Activated T-cell treated with anti-CD3 and anti-CD28 coated beads, Interleukin-2, amount 50 U/mL, for 48 hours (primary cell): ENCODE measurements at places on chromosomes 1 and 21.

DNA sequence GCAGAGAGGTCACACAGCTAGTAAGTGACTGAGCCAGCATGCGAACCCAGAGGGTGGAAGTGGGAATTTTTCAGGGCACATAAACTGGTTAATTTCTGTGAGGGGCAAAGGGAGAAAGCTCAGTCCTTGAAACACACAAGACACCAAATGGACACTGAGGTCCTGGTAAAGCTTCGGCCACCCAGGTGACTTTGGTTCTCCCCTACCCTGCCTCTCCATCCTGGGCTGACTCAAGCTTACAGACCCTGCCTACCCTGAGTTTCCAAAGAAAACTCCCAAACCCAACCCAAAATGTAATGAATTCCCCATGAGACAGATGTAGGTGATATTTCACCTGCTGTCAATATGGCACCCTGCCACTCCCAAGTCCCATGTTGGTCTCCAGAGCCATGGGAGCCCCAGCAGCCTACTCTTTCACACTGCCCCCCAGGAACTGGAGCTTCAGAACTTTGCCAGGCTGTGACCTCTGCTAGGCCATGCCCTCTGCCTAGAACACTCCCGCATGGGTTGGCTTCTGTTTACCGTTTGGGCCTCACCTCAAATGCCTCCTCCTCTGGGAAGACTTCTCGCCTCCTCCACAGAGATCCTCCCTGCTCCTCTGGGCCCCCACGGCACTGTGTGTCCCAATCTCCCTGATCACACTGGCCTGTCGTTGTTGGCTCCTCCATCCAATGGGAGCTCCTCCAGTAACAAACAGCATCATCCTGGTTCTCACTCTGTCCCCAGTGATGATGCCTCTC is 3.7 kb upstream of the LRP8 start:
- peak; percentile 7 for DNase-seq

DNA sequence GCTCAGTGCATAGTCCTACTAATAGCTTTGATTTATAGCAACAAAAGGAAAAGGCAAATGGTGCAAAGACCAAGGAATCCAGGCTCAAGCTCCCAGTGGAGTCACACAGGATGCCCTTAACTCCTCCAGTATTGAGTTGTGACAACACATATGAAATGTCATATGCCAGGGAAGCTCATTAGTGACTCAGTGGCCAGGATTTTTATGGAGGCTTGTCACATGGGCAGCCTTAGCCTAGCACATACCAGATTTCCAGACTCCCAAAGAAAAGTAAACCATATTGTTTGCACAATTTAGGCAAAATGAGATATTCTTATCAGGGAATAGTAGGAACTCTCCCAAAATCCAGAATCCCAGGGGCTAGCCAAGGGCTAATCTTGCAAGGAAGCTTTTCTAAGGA is 129.2 kb downstream of the MAGI3 start:
- no peak for DNase-seq

GRCh38 chr1:16078925-16079656 is 5.6 kb upstream of the FAM131C start:
- peak; percentile 83 for DNase-seq

GRCh38 chr1:77407738-77408375 is 126.0 kb downstream of the AK5 start:
- DNase-seq: no peak

DNA sequence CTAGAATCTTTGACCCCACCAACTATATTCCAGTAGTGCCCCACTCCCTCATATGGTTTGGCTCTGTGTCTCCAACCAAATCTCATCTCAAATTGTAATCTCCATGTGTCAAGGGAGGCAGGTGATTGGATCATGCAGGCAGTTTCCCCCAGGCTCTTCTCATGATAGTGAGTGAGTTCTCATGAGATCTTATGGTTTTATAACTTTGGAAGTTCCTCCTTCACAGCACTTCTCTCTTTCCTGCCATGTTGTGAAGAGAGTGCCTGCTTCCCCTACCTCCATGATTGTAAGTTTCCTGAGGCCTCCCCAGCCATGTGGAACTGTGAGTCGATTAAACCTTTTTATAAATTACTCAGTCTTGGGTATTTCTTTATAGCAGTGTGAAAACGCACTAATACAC is 7.7 kb upstream of the SAMD13 start:
- DNase-seq: no peak

GRCh38 chr1:1157033-1157365 is 16.7 kb upstream of the TTLL10 start:
- DNase-seq: no peak

DNA sequence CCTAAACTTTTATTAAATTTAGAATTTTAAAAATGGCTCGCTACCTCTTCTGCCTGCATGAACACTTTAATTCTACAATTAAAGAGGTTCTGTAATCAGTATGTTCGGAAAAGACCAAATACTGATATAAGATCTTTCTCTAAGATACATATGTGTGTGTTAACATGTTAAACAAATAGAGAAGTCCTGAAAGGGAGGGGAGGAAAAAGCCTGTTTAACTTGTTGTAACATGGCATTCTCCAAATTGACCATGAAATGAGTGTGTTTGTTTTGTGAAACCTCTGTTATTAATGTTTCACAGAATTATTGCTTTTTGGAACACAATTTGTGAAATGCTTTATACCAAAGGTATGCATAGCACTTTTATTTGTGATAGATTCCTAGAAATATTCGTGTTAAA is 77.0 kb downstream of the MARK1 start:
- no peak for DNase-seq

DNA sequence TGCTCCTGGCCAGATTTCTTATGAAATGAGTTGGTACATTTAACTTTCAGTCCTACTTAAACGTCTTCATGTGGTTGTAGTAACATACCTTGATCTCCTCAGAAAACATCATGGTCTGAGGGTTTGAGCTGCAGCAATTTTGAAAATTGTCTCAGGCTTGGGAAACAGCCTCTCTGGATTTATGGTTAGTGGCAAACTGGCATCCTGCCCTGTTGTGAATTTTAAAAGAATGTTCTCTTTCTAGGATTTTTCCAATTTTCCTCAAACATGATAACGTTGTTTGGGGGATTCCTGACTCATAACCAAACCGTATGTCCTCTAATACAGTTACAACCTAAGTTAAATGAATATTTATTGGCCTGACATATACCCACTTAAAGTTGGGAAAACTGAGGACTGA is 624.4 kb downstream of the LMO4 start:
- no peak for DNase-seq

DNA sequence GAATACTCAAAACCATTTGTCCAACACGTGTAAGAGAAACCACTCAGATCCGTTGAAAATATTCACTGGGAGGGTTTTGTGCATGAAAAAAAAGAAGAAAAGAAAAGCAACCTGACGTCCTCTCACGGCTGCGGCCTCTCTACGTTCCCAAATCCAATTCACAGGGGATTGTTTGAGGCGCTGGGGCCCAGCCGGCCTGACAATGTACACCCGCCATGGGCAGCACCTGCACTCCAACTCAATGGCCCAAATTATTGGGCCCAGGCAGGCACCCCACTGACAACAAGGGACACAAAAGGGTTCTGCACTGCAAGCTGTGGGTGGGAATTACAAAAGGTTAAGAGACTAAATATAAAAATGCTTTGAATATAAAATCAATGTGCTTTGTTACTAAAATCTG is 41.5 kb downstream of the MORN1 start:
- no peak for DNase-seq
